ENCODE measurements at places on chromosomes 7 and 10.

GRCh38 chr7:91759205-91759863 is 121.2 kb downstream of the MTERF1 start:
- no peak for DNase-seq

DNA sequence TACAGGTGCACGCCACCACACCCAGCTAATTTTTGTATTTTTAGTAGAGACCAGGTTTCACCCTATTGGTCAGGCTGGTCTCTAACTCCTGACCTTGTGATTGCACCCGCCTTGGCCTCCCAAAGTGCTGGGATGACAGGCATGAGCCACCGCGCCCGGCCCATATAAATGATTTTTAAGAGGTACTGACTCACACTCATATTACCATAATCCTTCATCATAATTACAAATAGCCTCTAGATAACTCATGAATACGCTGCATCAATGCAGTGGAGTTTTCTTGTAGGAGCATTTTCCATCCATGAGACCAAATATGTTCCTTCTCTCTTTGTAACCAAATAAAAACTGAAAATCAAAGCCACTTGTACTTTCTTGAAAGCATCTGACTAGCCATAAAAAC is 193.3 kb downstream of the GRM8 start:
- DNase-seq: no peak

DNA sequence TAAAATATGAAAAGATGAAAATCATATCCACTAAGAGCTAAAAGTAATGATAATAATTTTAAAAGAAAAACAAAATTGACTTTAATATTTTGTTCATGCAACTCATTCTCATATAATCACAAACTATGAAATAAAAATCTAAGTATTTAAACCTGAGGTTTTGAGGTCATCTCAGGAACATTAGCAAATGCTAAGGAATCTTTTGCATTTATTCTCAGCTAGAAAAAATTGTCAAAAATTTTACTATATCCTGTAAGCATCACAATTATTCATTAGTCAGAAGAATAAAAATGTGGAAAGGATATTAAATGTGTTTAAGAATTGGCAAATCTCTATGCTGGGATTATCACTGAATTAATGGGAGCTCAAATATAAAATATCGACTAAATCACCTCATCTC is 36.8 kb upstream of the TAX1BP1 start:
- no peak for DNase-seq

- DNase-seq: no peak
Observed at GRCh38 chr7:106765727-106766355, 99.2 kb upstream of the PIK3CG start.

DNA sequence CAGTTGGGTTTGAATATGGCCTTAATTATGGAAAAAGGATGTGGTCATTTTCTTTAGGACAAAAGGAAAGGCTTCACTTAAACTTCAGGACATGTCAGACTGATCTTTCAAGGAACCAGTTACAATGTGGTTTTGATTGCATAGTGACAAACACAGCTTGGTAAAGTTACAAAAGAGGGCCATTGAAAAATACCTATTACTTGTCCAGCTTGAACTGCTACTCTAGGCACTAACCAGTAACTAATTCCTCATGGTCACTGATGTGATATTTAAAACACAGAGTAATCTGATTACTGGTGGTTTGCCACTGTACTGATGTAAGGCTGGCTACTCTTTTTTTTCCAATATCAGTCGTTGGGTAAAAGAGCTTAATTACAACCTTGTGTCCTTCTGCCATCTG is 22.6 kb downstream of the TES start:
- no peak for DNase-seq

- DNase-seq: no peak
Observed at GRCh38 chr7:156582591-156583123, 57.9 kb upstream of the RNF32 start.

- no peak for DNase-seq
Observed at GRCh38 chr7:117218700-117219099, 104.2 kb downstream of the WNT2 start.

GRCh38 chr10:116201011-116201410 is 72.0 kb downstream of the GFRA1 start:
- DNase-seq: no peak

- no peak for DNase-seq
Observed at GRCh38 chr10:132554053-132554990, 16.7 kb downstream of the INPP5A start.

GRCh38 chr10:48444266-48444665 is 137.8 kb downstream of the MAPK8 start:
- DNase-seq: no peak

All from dorsolateral prefrontal cortex (tissue), 122 donors.